SIG-M5 (cell line): ENCODE measurements at places on chromosomes 11 and 22.

GRCh38 chr11:63567044-63567840, 4.1 kb upstream of the PLAAT2 start:
- no peak for DNase-seq

DNA sequence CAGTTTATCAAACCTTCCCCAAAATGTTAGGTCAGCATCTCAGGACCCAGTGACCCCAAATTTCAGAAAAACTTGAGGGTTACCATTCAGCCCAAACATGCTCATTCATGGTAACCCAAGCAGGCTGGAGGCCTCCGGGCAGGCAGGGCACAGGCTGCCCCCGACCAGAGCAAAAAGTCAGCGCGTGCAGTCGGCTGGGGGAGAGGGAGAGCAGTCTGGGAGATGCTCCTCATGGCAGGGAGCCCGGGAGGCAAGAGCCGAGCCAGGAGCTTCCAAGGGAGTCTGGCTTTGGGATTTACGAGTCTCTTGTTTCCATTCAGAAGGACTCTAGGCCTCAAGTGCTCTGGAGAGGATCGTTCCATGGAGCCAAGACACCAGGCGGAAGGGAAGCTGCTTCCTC, 45.7 kb downstream of the RPUSD4 start:
- DNase-seq = no peak

GRCh38 chr11:66853242-66854229, 3.3 kb upstream of the LRFN4 start:
- DNase-seq = no peak

DNA sequence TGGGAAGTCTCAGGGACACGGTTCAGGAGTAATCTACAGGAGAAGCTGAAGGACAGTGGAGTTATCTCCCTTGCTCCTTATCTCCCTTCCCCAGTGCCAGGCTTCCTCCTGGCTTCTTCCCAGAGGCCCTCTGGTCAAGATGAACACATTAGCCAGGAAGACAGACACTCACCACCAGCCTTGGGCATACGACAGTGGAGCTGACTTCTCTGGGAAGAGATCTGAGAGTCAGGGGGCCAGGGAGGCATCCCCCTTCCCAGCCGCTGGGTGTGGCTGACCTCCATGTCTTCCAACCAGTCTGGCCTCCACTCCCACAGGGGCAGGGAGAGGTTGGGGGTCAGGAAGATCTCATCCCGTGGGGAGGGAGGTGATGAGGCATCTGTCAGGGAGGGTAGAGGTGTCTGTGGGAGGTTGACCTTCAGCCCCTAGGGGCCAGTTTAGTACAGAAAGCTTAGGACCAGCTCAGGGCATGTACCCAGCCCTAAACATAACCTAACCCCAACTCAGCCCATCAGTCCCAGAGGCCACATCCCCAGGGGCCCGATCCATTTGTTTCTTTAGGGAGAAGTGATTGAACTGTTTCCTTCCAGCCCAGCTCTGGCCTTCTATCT, 12.7 kb downstream of the ROBO4 start:
- DNase-seq = no peak

DNA sequence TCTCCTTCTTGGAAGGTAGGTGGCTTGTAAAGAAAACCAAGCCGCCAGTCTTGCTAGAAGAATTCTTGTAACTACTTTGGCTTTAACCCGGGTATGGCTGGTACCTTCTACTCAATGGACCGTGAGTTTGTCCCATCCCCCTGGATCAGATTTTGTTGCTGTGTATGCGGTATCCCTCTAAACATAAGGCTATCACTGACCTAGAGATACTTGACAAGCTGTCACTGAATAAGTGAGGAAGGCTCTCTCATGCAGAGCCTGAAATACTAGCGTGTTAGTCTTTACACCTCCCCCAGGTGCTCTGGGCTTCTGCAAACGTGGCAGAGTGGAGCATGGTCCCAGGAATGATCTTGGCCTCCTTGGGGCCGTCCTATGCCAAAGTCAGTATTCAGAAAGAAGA, 34.5 kb downstream of the GLB1L2 start:
- DNase-seq = no peak

GRCh38 chr11:101707477-101707876, 123.7 kb upstream of the TRPC6 start:
- DNase-seq = no peak

DNA sequence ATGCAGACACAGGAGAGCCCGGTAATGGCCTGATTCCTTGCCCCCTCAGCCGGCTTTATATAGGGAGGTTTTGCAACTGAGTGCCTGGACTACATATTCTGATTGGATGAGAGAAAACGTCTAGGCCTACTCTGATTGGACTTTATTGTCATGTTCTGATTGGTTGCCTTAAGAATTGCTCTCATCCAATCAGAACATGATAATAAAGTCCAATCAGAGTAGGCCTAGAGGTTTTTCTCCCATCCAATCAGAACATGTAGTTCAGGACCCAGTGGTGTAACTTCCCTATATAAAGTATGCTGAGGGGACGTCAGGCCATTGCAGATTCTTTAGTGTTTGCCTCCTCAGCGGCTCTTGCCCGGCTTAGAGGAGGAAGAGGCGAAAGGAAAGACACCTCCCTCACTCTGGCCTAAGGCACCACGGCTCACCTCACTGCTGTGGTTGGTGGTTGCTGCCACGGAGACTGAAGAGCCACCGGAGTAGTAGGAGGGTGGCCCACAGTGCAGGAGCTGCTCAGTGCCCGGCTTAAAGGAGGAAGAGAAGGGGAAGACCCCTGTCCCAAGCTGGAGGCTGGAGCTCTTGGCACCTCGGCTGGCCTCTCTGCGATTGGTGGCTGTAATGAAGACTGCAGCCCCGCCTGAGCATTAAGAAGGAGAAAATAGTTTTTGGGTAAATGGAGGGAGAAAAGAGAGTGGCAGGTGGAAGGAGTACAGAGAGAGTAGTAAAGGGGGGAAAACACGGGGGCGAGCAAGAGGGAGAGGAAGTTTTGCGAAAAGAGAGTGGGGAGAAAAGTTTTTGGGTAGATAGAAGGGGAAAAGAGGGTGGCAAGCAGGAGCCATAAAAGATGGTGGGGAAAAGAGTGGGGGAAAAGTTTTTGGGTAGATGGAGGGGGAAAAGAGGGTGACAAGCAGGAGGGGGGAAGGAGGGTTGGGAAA, 116.7 kb upstream of the SERPIND1 start:
- no peak for DNase-seq

GRCh38 chr11:1232021-1232882, 9.4 kb downstream of the MUC5B start:
- no peak for DNase-seq

DNA sequence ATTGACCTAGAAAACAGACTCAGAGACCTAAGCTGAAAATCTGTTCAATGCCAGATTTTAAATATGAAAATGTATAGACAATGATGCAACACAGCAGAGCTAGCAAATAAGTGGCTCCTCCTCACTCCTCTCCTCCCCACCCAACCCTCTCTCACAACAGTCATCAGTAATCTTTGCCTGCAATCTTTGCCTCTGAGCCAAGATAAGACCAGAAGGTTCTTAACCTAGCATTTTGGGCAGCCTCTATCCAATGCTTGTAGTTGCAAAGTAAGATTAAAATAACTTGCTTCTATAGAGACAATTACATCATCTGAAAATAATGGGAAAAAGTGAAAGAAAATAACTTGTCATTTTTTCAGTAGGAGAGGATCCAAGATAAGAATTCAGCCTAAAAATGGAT, 117.3 kb downstream of the PARVA start:
- DNase-seq = no peak

DNA sequence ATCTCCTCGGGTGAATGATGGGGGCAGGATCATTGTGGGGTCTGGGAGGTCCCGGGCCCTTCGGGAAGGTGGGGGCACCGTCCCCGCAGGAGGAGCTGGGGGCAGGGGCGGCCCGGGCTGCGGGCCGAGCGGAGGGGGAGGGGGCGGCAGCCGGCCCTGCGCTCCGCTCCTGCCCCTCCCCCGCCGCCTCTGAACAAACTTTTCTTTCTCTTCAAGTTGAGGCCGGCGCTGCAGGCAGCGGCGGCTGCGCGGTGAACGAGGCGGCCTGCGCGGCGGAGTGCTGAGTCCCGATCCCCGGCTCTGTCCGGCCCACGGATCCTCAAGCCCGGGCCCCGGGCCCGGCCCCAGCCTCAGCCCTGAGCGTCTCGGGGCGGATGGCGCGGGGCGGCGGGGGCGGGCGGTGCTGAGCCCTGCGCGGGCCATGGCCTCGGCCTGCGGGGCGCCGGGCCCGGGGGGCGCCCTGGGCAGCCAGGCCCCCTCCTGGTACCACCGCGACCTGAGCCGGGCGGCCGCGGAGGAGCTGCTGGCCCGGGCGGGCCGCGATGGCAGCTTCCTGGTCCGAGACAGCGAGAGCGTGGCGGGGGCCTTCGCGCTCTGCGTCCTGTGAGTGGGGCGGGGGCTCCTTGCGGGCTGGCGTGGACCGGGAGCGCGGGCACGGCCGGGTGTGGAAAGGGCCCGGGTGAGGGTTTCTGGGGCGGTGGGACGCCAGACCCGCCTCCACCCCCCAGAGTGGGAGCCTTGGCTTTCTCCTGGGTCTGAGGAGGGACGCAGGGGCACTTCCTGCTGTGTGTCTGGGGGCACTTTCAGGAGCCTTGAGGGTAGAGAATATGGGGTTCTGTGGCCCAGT, at the start of gene INPPL1:
INPPL1 (plus strand) TSS at position 204 of the 847 bp plus-strand sequence; CDS start at position 422, 218 bp downstream.
- no peak for DNase-seq

- no peak for DNase-seq
Measured at GRCh38 chr11:134466610-134467567, 54.8 kb upstream of the B3GAT1 start.

DNA sequence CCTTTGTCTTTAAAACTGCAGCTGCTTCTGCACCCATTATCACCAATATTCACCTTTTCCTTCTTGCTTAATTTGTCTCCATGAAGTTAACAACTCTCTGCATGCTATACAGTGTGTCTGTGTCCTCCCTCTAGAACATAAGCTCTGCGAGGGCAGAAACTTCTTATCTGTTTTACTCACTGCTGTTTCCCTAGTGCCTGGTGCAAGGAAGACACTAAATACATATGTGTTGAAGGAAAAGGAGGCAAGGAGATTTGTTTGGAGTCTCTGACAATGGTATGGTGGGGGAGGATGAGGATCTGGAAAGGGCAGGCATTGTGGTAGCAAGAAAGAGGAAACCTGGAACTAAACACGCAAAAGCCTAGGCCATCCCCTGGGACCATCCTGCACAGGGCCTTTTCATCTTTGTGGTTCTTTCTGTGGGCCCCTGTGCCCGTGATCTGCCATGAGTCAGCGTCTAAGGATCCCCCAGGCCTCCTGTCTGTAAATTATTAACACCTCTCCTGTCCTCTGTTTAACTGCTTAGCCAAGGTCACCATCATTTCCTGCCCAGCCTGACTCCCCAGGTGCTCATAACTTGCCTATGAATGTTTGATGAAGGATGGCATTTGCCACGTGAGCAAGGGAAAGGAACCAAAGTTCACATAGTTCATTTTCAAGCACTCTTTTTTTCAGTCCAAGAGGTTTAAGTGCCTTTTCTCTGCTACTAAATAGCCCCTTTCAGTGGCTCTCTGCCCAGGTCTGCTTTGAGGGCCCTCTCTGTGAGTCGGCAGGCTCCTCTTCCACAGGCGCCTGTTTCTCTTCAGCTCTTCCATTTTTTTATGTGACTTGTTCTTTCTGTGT, 131.1 kb downstream of the RASSF10 start:
- no peak for DNase-seq

DNA sequence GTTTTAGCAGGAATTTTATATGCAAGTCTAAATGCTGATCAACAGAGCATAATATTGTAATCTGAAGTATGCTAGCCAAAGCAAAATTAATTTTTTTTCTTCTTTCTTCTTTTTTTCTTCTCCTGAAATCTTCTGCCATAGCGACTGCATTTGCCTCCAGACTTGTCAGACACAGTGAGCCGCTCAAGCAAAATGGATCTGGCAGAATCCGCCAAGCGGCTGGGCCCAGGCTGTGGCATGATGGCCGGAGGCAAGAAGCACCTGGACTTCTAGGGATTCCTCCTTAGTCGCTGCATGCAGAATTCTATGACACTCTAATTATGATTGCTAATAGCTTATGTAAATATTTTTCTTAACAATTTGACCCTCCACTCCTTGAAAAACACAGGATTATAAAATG, 27.9 kb downstream of the PAX6 start:
- DNase-seq = no peak

GRCh38 chr11:12793065-12793464, 118.8 kb downstream of the TEAD1 start:
- DNase-seq = no peak

DNA sequence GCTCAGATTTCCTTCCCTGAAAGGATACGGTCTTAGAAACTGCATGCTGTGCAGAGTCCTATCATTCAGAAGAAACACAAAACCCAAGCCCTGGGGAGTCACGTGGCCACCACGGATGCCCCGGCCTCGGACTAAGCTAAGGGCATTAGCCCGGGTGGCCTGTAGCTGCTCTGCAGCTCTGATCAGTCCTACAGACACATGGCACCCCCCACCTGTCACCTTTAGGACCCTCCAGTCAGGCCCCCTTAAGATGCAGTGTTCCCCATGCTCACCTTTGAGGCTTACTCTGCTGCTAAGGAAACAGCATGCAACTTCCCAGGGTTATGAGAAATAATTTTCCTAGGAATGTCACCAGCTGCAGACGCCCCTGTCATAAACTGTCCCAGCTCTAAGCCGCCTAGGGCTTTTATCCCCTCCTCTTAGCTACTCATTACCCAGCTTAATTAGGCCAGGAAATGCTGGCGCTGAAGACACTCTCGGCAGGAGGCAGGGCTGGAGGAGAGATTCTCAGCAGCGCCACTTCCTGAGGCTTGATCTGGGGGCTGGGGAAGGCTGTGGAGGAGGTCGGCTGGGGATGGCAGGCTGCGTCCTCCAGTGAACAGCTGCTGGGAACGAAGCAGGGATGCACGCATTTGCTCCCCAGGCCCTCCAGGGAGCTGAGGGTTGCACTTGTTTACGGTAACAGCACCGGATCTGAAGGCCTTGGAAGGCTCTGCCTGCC, 47.2 kb upstream of the ADA2 start:
- no peak for DNase-seq

DNA sequence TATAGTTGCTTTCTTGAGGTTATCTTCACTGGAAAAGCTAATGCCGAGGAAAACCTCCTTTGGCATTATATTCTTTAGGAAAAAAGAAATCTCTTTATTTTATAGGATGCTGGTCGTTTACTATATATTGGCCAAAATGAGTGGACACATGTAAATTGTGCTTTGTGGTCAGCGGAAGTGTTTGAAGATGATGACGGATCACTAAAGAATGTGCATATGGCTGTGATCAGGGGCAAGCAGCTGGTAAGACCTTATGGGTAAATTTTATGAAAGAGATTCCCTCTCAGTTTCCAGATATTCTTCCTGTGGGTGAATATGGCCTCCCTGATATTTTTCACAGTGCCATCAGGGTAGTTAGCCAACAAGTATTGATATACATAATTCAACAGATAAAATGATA, 29.4 kb upstream of the TTC36 start:
- no peak for DNase-seq

DNA sequence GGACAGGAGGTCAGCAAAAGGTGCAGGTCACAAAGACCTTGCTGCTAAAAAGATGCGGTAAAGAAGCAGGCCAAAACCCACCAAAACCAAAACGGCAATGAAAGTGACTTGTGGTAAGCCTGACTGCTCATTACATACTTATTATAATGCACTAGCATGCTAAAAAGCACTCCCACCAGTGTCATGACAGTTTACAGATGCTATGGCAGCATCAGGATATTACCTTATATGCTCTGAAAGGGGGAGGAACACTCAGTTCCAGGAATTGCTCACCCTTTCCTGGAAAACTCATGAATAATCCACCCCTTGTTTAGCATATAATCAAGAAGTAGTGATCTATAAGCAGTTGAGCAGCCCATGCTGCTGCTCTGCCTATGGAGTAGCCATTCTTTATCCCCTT, 45.2 kb upstream of the SLC5A12 start:
- DNase-seq = no peak

GRCh38 chr11:44426119-44426518, 116.2 kb upstream of the ALX4 start:
- DNase-seq = no peak
